ENCODE measurements at places on chromosomes 1 and 21.

GRCh38 chr1:93779540-93780165 is 98.0 kb upstream of the BCAR3 start:
- DNase-seq: no peak

DNA sequence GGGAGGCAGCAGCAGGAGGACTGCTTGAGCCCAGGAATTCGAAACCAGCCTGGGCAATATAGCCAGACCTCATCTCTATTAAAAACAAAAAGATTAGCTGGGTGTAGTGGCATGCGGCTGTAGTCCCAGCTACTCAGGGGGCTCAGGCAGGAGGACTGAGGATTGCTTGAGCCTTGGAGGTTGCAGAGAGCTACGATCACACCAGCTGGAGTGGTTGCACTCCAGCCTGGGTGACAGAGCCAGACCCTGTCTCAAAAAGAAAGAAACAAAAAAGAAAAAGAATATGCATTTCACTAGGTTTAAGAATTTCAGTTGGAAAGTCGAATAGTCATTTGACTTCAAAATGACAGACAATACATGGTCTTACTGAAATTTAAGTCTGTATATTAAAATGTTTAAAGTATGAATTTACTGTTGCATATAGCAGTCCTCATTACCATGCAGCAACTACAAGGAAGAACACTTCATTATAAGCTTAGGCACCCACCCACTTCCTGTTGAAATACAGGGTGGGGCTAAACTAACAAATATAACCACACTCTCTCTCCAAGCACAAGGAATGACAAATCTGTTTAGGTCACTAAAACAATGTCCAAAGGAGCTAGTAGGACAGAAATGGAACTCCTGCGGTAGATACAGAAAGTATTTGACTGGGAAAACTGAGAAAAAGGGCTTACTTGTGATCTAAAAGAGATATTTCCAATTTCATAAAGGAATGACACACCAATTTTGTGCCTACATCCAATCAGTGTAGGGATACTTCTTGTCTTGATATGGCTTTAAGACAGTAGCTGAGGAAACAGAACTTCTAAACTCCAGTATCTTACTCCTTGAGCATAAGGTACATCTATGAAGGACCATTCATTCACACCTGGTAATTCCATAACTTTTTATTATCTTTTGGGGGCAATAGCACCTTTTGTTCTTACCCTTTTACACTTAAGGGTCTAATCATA is 44.1 kb downstream of the GPR3 start:
- peak; percentile 60 for DNase-seq

GRCh38 chr1:39283858-39284257 is 79.4 kb downstream of the MACF1 start:
- DNase-seq: no peak

GRCh38 chr1:86696522-86696921 is 7.9 kb upstream of the SH3GLB1 start:
- no peak for DNase-seq

GRCh38 chr1:22418312-22418711 is 33.3 kb upstream of the ZBTB40 start:
- DNase-seq: no peak

- DNase-seq: no peak
Measured at GRCh38 chr1:65952696-65953095, 160.0 kb downstream of the PDE4B start.

DNA sequence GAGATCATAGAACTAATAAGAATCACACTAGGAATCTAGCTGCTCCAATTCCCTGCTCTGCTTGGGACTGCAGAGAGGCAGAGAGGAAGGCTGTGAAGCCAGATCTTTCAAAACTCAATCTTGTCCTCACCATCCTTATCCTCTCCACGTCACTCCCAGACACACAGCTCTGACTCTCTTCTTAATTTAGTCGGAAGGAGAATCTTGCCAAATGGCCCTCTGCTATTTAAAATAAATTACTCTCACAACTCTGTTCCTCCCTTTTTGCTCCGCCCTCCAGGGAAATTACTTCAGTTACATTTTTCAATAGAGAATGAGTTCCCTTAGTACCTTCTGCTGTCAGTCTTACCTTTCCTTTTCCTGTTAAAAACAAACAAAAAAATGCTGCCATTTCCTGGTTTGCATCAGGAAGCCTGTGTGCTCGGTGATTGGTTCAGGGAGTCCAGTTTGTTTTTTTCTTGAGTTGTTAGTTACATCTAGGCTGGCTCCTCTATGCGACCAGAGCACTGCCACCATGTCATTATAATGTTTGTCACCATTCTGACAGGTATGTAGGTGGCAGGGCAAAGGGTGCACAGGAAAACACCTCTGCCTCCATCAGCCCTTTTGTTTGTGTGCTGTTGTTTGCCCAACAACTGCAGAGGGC is 80.1 kb downstream of the FCRL5 start:
- no peak for DNase-seq

DNA sequence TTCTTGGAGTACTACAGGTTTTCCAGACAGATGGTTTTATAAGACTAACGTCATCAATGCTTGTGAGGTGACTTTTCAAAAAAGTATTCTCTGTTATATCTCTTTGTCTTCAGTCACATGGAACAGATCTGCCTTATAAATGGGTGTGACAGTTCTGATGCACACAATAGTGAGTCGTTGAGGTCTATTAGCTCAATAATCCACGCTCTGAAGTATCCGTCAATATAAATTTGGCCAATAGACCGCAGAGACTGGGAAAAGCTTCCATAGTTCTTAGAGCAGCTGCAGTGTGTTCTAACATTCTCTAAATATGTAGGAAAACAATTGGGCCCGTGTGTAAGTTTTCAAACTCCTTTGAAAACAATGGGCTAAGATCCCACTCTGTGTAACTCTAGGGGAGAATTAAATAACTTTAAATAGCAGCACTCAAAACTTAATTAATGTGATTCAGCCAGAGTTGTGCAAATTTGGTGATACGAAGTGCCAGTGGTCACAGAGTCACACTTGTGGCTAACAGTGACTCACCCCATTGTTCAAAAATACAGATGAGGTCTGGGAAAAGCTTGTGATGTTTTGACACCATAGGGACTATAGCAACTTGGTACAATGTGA is 316.0 kb downstream of the LMO4 start:
- no peak for DNase-seq

DNA sequence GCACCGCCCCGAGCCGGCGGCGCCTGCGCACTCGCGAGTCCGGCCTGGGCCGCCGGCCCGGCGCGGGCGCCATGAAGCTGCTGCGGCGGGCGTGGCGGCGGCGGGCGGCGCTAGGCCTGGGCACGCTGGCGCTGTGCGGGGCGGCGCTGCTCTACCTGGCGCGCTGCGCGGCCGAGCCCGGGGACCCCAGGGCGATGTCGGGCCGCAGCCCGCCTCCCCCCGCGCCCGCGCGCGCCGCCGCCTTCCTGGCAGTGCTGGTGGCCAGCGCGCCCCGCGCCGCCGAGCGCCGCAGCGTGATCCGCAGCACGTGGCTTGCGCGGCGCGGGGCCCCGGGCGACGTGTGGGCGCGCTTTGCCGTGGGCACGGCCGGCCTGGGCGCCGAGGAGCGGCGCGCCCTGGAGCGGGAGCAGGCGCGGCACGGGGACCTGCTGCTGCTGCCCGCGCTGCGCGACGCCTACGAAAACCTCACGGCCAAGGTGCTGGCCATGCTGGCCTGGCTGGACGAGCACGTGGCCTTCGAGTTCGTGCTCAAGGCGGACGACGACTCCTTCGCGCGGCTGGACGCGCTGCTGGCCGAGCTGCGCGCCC is at the start of gene B3GALT6:
Gene B3GALT6, plus strand, starts transcription at position 30 of the 588 bp plus-strand sequence. Its CDS starts 42 bp downstream, at position 72.
- no peak for DNase-seq

DNA sequence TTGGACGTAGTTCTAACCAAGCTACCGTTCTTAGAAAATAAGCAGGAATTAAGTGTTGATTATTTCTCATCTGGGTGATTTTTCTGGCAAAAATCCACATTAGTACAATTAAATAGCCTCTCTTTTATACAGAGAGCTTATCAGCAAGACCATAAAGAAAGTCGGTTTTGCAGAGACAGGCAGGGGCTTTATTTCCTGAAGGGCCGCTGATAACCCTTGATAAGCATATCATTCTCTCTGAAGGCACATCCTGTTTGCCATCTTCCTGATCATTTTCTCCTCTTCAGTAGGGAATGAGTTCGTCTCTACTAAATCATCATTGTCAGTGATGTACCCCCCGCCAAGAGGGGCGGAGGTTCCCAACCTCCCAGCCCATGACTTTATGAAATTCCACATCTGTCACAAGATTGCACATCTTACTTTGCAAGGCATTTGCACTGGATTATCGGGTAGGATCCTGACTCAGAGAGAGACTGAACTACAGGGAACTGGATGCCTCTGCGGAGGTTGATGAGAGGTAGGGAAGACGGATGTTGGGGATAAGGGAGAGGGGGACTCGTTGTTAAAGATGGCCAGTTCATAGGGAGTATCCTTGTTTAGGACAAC is 115.7 kb downstream of the KCNJ6 start:
- DNase-seq: no peak

GRCh38 chr1:25435397-25436108 is 4.9 kb downstream of the MACO1 start:
- no peak for DNase-seq

GRCh38 chr1:15031251-15031933 is 122.2 kb upstream of the TMEM51 start:
- DNase-seq: no peak

GRCh38 chr1:20446796-20447195 is 39.2 kb downstream of the CAMK2N1 start:
- DNase-seq: no peak

DNA sequence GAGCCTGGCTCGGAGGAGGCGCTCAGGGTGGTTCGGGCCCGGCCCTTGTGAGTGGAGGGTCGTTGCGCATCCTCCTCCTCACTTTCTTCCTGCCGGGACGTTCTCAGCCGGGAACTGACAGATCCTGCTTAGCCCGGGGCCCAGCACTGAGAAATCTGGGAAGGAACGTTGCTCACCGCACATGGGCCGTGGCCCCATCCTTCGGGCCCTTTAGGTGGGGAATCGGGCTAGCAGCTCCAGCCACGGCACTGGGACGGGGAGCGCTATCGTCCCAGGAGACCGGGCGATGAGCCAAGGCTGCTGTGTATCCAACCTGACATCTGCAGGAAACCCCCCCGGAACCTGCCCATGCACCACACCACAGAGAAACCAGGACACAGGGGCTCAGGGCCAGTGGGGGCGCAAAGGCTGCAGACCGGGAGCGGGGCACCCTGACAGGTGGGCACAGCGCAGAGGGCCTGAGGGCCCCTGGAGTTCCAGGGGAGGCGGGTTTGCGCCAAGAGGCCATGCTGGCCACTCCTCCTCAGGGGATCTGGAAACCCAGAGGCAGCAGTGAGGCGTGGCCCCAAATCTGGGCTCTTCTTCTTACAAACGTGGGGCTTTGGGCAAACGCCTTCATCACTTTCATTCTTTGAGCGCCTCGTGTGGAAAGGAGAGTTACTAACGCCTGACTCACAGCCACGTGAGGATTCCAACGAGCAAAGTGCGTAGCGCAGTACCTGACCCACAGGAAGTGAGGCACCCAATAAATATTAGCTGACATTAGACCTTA is at the start of gene SH2D5:
Gene SH2D5, minus strand, starts transcription at position 116 of the 772 bp plus-strand sequence. CDS start 4,659 bp downstream, outside the sequence.
- peak; percentile 82 for DNase-seq

DNA sequence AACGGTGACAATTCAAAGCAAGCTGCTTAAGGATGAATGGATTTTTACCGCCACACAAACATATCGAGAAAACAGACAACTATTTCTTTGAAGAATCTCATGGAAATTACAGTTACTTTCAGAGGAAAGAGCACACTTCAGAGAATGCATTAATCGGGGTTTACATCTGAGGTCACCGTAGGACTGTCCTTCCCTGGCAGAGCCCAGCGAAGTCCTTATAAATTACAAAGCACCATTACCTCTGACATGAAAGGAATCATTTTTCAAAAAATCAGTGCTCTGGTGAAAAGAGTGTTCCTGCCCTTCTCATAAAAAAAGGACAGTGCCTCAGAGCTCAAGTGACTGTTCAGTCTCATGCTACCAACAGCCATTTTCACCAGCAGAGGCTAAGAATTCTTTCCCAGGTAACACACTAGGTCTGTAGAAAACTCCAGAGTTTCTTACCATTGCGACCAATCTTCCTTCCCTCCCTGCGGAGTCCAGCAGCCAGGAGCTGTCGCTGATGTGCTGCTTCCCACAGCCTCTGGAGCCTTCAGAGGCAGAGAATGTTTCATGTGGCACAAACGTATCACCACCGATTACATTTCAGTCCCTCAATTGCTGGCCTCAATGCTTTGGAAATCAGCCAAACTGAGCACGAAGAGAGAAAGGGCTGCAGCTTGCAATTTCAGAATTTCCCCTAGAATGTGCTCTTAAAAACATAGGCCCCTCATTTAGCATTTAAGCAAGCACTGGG is 75.4 kb downstream of the PLD5 start:
- no peak for DNase-seq

DNA sequence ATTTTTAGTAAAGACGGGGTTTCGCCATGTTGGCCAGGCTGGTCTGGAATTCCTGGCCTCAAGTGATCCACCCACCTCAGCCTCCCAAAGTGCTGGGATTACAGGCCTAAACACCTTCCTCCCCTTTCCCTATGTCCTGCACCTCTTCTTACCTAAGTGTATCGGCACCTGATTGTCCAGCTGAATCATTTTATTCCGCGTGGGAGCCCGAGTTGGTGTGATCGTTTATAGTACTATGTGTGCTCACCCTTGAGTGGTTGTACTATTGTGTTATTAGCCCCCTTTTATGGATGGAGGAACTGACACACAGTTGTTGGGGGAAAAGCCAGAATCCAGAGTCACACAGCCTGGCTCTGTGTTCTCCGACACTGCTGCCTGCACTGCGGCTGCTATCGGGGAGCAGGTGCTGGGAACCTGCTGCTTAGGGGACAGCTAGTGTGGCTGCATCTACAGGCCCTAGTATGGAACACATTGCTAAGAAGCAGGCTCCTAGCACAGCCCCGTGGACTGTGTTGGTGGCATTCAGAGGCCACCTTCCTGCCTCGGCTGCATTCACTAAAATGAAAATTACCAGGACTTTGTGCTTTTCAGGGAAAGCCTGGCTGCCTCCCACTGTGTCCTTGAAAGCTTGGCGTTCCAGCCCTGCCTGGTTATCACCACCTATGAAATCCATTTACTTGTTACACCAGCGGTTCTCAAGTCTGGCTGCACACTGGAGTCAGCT is 21.6 kb downstream of the ENO1 start:
- DNase-seq: no peak

DNA sequence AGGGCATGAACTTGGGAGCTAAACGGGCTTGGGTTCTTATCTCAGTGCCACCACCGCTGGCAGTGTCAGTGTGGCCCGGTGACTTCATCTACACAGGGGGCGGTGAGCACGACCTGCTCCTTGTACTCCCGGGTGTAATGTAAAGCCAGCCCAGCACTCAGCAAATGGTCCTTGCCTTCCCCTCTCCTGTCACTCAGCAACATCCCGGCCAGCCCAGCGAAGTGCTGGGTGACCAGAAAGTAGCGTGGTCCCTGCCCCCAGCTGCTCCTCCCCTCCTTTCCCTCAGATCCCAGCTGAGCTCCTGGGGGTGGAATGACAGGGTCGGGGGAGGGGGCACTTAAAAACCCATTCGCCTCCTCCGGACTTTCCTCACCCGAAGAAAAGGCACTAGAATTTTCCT is 7.2 kb downstream of the KCNN3 start:
- no peak for DNase-seq

GRCh38 chr1:67708606-67709005 is 23.6 kb downstream of the GADD45A start:
- DNase-seq: no peak
